ENCODE measurements at places on chromosomes 11 and 22.

DNA sequence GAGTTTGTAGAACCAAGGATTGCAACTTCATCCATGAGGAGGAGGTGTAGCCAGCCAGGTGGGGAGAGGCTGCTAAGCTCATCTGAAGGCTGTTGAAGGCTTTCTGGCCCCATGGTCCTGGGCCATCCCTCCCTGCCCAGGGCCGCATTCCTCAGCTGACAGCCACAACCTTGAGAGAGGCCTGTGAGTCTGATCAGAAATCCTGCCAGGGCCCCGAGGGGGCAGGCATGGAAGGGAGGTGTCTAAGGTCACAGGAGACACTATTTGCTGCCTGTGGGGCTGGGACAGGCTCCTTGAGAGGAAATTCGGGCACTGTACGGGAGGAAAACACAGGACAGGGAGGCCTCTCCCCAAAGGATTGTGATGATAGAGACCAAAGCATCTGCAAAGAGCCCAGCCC is 88.1 kb upstream of the IGLL5 start:
- DNase-seq = no peak

- DNase-seq = no peak
Measured at GRCh38 chr11:121119440-121119839, 18.4 kb downstream of the TECTA start.

- DNase-seq = no peak
Measured at GRCh38 chr22:32789797-32790620, 11.5 kb upstream of the TIMP3 start.

- peak; percentile 45 for DNase-seq
Measured at GRCh38 chr22:42608823-42609361, 5.8 kb downstream of the POLDIP3 start.

GRCh38 chr22:44316393-44317122 is 3.8 kb upstream of the SHISAL1 start:
- DNase-seq = no peak

- DNase-seq = no peak
Measured at GRCh38 chr11:126476977-126477376, 121.5 kb downstream of the ST3GAL4 start.

- peak; percentile 30 for DNase-seq
Measured at GRCh38 chr22:45200860-45201511, 37.3 kb downstream of the NUP50 start.

DNA sequence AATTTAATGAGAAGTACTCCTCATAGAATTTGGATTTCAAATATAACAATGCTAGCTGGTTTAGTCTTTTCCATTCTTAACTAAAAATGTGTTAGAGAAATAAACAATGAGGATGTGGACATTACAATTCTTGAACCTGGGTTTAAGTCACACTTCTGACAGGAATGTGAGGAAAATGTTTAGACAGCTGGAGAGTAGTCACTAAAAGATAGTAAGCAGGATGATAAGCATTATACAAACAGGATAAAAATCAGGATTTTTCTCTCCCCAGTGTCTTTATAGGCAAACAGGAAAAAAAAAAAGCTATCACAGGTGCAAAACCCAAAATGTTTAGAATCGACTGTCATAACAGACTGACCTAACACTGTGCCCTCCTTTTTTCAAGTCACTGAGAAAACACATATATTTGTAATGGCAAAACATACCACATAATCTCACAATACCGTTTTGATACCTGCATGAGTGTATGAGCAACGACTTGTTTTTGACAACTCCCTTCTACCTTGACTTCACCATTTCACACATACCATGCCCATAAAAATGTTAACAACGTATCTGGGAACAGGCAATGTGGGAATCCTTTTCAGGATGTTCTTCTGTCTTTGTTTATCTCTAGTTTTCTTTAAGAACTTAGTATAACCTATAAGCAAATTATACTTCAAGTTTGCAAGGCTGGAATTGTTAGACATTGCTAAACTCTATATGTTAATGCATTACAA is 242.0 kb downstream of the SBF2 start:
- no peak for DNase-seq

- no peak for DNase-seq
Measured at GRCh38 chr11:72309074-72309598, 65.2 kb upstream of the PHOX2A start.

- no peak for DNase-seq
Measured at GRCh38 chr11:119029340-119030028, 1.2 kb downstream of the SLC37A4 start.

DNA sequence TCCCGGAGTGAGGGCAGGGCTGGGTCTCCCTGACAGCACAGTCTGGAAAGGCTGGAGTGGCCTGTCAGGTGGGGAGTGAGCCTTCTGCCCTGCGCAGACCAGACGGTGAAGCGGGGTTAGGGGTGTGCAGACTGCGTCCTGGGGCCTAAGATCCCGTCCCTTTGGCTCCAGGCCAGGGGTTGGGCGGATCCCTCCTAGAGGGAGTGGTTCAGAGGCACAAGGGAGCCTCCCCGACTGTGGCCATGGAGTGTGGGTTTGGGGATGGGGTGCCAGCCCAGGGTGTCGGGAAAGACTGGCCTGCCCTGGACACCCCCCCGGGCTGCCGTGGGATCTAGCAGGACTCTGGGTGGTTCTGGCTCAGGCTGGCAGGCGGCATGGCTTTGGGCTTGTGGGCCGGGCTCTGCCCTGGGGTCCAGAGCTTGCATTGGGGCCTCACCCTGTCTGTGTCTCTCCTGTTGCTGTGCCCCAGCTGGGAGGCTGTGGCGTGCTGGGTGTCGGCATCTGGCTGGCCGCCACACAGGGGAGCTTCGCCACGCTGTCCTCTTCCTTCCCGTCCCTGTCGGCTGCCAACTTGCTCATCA is 19.5 kb downstream of the TSPAN4 start:
- DNase-seq = no peak

DNA sequence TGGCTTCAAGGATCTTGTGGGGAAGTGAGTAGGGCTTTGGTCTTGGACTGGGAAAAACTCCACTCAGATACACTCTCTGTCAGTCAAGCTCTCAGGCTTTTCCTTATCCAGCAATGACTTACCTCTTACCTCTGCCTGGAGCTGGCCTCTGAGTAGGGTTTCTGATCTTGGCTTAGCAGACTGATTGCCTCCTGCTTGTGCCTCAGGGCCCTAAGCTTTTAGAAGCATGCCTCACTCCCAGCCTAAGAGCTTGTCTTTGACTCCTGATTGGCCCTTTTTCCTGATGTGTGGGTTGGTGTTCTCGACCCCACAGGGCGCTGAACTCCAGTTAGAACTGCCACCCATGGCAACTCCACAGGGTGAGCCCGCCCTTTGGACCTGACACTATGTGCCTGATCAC is 275.0 kb downstream of the ST3GAL4 start:
- DNase-seq = no peak

DNA sequence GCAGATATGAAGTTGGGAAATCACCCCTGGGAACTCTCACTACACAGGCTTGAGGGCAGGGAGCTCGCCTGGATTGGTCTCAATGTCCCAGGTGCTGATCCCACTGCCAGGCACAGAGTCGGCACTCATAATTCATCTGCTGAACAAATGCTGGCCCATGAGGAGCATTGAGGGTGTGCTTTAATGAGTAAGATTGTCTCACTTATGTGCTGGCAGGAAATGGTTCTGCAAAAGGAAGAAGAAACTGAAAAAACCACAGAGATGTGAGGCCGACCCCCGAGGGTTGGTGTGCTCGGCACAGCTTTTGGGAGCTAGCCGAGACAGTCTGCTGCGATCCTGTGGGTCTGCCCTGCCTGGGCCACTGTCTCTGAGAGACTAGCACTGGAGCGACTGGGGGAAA is 9.4 kb downstream of the PLAAT2 start:
- DNase-seq = no peak

- DNase-seq = peak; percentile 66
Measured at GRCh38 chr11:72831521-72832300, 17.5 kb downstream of the ATG16L2 start.

- DNase-seq = no peak
Measured at GRCh38 chr22:48717076-48717810, 1110.4 kb downstream of the BRD1 start.

- DNase-seq = no peak
Measured at GRCh38 chr22:40668611-40669411, 10.5 kb upstream of the MCHR1 start.

DNA sequence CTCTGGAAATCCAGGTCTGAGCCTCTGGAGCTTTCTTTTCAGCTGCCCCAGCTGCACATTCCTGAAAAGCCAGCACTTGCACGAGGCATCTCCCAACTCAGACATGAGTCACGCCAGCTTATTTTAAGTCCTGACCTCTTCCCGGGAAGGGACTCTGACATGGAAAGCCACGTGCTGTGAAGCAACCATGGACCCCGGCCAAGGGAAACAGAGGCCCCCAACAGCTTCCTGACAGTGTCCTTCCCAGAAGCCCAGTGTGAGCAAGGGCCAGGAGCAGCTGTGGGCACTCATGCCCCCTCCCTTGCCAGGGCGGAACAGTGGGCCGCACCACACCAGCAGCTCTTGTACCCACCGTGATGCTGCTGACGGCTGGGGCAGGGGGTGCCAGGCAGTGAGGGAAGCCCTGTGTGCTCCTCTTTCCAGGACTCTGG is 118.8 kb upstream of the CADM1 start:
- peak; percentile 93 for DNase-seq

DNA sequence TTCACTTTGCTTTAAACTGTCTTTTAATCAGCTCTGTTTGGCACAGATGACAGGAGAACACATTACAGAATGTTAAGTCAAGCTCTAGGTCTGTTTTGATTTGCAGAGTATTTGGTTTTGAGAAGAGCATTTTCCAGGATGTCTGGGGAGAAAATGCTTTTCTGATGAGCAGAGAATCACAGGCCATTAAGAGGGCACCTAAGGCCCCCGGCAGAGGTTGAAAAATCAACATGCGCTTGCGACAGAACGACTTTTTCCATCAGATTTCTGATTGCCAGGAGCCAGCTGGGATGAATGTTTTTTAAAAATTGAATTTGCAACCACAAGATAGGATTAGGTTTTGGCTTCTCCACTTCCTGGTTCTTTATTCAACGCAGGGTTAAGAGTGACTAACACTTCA is 304.5 kb downstream of the JRKL start:
- no peak for DNase-seq

GRCh38 chr11:57800444-57801182 is 39.0 kb downstream of the CTNND1 start:
- DNase-seq = no peak

- DNase-seq = no peak
Measured at GRCh38 chr11:50333861-50334260, 301.2 kb downstream of the OR4C45 start.

DNA sequence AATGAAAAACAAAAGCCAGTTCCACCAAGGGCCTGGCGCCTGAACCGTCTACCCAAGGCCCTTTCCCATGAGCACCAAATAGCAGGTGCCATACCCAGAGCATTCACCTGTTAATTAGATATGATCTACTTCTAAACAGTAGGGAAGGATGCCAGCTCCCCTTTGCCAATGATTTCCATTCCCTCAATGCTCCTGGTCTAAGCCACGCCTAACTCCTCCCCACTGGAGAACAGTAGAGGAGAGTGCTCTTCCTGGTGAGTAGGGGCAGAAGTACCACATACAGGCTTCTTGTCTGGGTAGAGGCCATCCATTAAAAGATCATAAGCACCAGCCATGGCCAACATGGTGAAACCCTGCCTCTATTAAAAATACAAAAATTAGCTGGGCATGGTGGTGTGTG is 40.7 kb downstream of the PACSIN2 start:
- no peak for DNase-seq

- no peak for DNase-seq
Measured at GRCh38 chr22:21450320-21450831, 16.8 kb upstream of the TMEM191C start.

DNA sequence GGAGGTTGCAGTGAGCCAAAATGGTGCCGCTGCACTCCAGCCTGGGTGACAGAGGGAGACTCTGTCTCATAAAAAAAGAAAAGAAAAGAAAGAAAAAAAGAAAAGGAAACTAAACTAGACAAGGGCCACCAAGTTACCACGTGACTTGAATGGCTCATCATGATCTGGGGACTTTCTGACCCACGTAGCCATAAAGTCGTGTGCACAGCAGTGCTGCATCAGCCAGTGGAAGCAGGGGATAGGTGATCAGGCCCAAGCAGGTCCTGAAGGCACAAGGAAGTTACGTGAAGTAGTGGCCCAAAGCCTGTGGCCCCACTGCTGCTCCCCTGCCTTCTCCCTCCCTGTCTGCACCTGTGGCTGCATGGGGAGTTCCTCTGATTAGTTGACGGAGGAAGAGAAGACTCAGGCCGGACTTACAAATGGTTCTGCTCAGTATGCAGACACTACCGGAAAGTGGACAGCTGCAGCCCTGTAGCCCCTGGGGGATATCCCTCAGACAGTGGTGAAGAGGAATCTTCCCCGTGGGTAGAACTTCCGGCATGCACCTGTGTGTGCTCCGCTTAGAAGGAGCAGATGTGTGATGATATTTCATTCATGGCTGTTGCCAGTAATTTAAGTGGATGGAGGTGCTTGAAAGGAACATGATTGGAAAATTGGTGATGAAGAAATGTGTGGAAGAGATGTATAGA is 18.2 kb upstream of the CD81 start:
- no peak for DNase-seq

Measured in MG63 (cell line).